Testis (tissue), 5 donors: ENCODE measurements at places on chromosomes 3 and 15. TPM values are rescaled to one million over a fixed set of nuclear protein-coding genes. Genes with fewer than 3 reads are reported as not detected.

The SCG3 gene
- 1.3 TPM for total RNA-seq

GRCh38 chr15:64460724-64461720, 644 bp downstream of the ZNF609 start:
- peak; percentile 49 for DNase-seq

The PRSS50 gene
- 3.8 TPM for total RNA-seq

DNA sequence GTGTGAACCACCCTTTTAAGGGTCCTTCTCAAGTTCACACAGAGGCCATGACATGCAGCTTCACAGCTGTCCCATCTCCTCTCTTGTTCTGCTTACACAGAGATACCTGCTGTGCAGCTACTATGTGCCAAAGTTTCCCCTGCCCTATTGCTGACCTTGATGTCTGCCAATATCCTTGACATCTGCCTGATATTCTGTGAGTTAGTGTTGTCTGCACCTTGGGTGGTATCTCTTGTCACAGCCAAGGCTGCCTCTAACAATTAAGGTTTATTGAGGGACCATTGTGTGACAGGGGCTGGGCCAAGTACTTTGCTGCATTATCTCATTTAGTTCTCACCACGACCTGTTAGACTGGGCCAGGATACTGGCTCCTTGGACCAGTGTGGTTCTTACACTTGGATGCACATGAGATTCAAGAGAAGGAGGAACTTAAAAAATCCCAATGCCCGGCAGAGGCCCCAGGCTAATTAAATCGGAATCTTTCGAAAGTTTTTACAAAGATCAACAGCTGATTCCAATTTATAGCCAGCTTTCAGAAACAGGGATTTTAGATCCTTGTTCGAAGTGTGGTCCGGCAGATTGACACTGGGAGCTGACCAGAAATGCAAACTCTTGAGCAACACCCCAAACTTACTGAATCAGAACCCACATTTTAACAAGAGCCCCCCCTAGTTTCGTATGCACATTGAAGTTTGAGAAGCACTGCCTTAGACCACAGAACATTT, 178.6 kb downstream of the SATB1 start:
- DNase-seq = no peak

The C3orf22 gene
- 33.0 TPM for total RNA-seq

DNA sequence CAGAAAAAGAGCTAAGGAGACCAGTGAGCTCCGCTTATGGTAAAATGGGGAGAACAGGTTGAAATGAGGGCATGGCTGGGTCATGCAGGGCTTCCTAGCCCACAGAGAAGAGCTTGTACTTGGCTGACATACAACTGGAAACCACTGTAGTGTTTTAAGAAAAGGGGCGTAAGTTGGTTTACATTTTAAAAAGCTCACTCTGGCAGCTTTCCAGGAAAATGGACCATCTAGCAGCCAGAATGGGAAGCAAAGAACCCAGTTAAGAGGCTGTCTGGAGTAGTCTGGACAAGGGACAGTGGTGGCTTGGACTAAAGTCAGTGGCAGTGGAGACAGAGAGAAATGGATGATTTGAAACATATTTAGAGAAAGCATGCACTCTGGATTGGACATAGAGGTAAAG, 1.9 kb downstream of the MORC1 start:
- no peak for DNase-seq

The CD86 gene
- total RNA-seq = 3.2 TPM

DNA sequence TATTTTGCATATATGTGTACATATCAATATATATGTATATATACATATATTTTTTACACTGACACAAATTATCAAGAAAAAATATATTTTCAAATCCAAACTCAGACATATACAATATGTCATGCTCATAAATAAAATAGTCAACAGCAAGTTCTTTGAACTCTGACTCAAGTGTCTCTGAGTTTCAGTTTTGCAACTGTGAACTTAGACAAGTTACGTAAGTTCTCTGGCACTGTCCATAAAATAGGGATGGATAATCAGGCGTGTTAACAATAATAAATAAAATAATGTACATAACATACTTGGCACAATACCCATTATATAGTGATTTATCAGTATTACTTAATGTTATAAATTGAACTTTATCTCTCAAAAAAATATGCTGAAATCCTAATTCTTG, 12.1 kb upstream of the XRN1 start:
- no peak for DNase-seq

DNA sequence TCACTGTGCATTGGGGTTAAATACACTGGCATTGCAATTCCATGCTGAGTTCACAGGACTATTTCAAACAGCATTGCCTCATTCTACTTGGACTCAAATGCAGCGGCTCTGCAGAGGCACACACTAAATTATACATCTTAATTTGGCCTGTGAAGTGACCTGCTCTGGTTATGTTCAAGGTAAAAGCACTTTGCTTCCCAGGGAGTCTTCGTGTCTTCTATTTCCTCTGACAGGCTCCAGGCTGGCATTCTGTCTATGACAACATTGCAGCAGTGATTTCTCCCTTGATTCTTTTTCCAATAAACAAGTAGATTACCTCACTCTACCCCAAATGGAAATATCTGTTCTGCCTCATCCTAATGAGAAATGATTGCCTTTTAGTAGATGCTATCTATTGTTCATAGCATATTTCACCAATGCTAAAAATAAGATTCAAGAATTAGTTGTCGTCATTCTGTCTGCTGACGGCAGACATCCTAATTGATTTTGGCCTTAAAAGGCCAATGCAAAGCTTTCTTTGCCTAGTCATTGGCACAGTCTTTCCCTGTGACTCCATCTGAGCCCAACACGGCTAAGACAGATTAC, 33.8 kb downstream of the FMN1 start:
- DNase-seq = no peak

GRCh38 chr3:190378240-190378891, 9.6 kb upstream of the CLDN16 start:
- no peak for DNase-seq

- DNase-seq = no peak
These were observed 79.7 kb downstream of the RARB start for GRCh38 chr3:25507811-25508210.

GRCh38 chr3:107633327-107634098, 110.8 kb downstream of the BBX start:
- DNase-seq = no peak

GRCh38 chr15:33089878-33090757, 104.4 kb downstream of the FMN1 start:
- DNase-seq = no peak

- DNase-seq = no peak
These were observed 82.2 kb upstream of the SLC6A6 start for GRCh38 chr3:14320219-14320618.

The C3orf85 gene
- not detected for total RNA-seq

The XCR1 gene
- 0.06 TPM for total RNA-seq

DNA sequence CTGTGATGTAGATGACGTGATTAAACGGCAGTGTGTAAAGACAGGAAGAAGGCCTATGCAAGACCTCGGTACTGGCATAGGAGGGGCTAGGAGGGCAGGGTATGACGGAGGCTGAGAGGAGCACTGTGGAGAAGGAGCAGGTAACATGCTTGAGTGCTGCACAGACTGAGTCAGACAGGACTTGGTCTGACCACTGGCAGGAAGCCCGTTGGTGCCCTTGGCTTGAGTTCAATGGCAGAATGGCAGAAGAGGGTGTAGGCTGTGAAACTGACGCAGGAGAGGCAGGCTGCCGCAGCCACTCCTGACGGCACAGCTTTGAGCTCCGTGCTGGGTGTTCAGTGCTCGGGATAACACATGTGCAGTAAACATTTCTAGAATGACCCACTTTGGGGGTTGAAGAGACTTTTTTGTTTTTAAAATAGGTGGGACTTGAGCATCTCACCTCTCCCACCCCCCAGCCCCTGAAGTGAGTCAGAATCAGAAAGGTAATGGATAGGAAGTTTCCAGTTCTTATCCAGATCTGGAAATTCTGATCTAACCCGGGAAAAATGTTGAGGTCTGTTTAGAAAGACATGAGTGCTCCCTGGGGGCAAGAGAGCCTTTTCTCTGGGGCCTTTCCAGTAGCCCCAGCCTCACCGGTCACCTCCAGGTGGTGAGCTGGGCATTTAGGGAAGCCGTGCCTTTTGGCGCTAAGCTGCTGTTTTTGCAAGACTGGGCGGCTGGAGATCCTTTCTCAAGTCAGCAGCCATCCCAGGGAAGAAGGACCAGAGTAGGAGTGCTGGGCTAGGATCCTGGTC, 126.4 kb downstream of the RPLP1 start:
- DNase-seq = no peak

The GP5 gene
- total RNA-seq = 0.16 TPM

The ARL14 gene
- total RNA-seq = 0.31 TPM

- DNase-seq = no peak
These were observed 34.5 kb upstream of the RPN1 start for GRCh38 chr3:128684986-128685726.

The ACTRT3 gene
- 26.7 TPM for total RNA-seq

- no peak for DNase-seq
These were observed 43.2 kb upstream of the CD47 start for GRCh38 chr3:108133858-108134554.

The RTP3 gene
- total RNA-seq = 1.1 TPM

- no peak for DNase-seq
These were observed 52.0 kb upstream of the LRIG1 start for GRCh38 chr3:66552846-66553245.

DNA sequence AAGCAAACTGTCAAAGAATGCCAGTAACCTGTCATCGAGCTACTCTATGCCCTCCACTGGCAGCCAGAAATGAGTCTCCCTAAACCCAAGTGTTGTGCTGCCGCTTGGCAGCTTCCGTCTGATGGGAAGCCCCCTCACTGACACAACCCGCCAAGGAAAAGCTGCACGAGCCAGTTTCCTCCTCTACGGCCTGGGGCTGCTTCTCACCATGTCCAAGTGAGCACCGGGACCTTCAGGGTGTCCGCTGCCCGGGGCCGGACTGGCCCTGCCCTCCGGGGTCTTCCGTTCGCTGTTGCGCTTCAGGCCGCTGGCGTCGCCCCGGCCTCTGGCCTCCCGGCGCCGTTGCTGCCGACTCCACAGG, 490 bp downstream of the TOMM70 start:
- DNase-seq = no peak

GRCh38 chr3:44048196-44048924, 193.3 kb upstream of the TOPAZ1 start:
- DNase-seq = no peak

GRCh38 chr3:32700244-32700643, 15.3 kb downstream of the CNOT10 start:
- DNase-seq = no peak

DNA sequence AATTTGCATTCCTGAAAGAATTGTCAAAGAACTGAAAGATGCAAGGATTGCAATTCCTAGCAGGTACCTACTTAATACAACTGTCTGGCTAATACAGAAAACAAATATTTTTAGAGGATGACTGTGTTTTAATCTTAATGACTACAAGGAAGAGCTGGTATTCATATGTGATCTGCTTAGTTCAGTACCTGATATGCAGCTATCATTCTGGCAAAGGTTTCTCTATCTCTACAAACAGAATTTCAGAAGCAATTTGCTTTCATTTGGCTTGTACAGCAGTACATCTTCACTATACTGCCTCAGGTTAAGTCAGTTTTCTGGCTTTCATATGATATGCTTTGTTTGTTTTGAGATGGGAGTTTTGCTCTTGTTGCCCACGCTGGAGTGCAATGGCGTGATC, 51.3 kb downstream of the TBL1XR1 start:
- no peak for DNase-seq

DNA sequence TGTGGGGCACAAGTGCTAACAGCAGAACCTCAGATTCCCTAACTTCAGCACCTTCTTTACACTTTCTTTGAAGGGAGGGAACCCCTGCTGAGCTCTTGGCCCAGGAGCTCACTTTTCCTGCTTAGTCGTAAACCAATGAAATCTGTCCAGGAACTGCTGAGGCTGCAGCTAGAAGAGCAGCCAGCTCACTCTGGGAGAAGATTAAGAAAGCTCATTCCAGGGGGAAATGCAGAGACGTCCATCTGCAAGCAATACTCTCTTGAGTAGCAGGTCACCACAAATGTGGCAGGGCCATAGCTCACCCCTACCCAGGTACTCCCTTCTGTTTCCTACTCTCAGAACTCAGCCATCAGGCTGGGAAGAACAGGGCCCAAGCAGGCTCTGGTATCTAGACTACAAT, 103.3 kb downstream of the WDR76 start:
- DNase-seq = no peak

DNA sequence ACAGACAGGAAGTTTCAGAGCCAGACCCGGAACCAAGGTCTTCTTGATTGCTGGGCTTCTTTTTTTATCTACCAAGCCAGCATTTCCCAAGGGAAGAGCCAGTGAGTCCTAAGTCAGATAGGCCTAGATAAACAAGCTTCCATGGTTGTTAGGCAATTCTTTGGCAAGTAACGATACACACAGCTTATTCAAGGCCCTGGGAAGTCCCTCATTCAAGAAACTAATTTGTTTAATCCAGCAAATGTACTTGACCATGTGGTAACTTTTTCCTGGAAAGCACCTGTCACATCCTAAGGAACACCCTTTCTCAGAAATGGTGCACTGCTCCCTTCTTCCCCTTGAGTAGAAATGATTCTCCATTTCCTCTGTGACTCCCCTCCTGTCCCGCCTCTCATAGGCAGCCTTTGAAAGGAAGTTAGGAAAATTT, 209.9 kb downstream of the ITPR1 start:
- DNase-seq = no peak

The TLR9 gene
- 0.25 TPM for total RNA-seq

- peak; percentile 23 for DNase-seq
These were observed 252.9 kb upstream of the SOX2 start for GRCh38 chr3:181458857-181459256.

- DNase-seq = no peak
These were observed 280.5 kb downstream of the GAP43 start for GRCh38 chr3:115903843-115904242.

GRCh38 chr3:140093742-140094141, 158.8 kb downstream of the CLSTN2 start:
- DNase-seq = peak; percentile 75

GRCh38 chr15:50880651-50881114, 27.8 kb upstream of the AP4E1 start:
- DNase-seq = no peak

DNA sequence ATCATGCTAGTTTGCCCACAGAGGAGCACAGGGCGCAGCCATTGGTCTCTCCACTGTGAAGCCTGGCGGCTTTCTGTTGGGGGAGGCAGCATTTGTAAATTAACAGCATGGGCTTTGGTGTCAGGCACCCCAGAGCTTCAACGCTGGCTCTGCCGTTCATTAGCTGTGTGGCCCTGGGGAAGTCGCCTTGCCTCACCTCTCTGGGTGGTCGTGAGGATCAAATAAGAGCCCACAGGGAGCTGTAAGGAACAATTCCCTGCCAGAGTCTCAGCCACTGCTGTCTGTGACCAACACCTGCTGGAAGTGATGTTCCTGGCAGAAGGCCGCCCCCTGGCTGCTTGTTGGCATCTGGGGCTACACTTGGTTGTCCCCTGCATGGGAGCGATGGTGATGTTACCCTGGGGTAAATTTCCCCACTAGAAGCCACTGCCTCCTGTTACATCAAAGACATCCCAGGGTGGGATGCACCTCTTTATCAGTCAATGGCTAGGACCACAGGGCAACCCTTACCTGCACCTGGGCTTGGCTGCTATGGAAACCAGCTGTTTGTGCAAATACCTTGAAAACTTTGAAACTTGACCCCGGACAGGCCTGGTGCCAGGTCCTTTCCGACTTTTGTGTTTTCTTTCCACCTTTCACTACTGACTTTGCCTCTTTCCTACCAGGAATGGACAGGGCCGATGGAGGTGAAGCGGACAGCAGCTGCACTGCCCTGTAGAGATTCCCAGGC, 36.9 kb downstream of the DNASE1L3 start:
- DNase-seq = peak; percentile 81

GRCh38 chr15:22262613-22263020, 182.3 kb downstream of the OR4M2 start:
- peak; percentile 20 for DNase-seq

- DNase-seq = no peak
These were observed 32.3 kb downstream of the TKT start for GRCh38 chr3:53223541-53223966.

GRCh38 chr3:177419904-177420601, 222.8 kb upstream of the TBL1XR1 start:
- no peak for DNase-seq
